ENCODE measurements at places on chromosomes 5 and 9. TPM values are rescaled to one million over a fixed set of nuclear protein-coding genes. Genes with fewer than 3 reads are reported as not detected.
A peak's percentile ranks its signal among the peaks of the same experiment; 100 is the strongest.

The CBY3 gene
- 1.2 TPM for polyA plus RNA-seq

- H3K36me3 ChIP-seq, result no peaks in the 10 kb centered on the region
- H3K4me1 ChIP-seq, result no peaks in the 10 kb centered on the region
- H3K4me3 ChIP-seq, result no peak overlapping the region
- no peak for DNase-seq
- H3K27ac ChIP-seq, result no peak overlapping the region
- no peaks in the 10 kb centered on the region for H3K27me3 ChIP-seq
These were observed 125.5 kb upstream of the RASGRF2 start for GRCh38 chr5:80834710-80835109.

- no peaks in the 10 kb centered on the region for H3K36me3 ChIP-seq
- H3K4me1 ChIP-seq, result no peaks in the 10 kb centered on the region
- no peak overlapping the region for H3K4me3 ChIP-seq
- H3K27me3 ChIP-seq, result no peaks in the 10 kb centered on the region
- no peak for DNase-seq
These were observed 110.0 kb downstream of the PAX5 start for GRCh38 chr9:36924071-36924470.

DNA sequence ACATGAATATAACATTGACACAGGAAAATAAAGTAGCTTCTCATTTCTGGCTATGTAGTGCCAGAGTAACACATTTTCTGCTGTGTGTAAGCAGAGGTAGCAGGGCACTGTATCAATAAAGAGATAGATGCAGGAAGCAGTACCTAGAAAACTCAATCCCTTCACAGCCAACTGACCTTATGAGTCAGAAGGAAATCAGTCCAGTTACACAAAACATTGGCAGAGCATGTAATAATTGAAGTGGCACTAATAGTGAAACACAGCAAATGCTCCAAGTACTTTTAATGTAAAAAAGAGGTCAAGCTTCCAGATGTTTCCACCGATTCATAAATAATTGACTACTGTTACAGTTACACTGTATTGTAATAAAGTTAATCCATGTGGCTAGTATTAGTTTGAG is 706.6 kb downstream of the EFNA5 start:
- no peaks in the 10 kb centered on the region for H3K27me3 ChIP-seq
- no peaks in the 10 kb centered on the region for H3K36me3 ChIP-seq
- H3K4me1 ChIP-seq, result no peaks in the 10 kb centered on the region
- no peak for DNase-seq
- H3K27ac ChIP-seq, result no peak overlapping the region

DNA sequence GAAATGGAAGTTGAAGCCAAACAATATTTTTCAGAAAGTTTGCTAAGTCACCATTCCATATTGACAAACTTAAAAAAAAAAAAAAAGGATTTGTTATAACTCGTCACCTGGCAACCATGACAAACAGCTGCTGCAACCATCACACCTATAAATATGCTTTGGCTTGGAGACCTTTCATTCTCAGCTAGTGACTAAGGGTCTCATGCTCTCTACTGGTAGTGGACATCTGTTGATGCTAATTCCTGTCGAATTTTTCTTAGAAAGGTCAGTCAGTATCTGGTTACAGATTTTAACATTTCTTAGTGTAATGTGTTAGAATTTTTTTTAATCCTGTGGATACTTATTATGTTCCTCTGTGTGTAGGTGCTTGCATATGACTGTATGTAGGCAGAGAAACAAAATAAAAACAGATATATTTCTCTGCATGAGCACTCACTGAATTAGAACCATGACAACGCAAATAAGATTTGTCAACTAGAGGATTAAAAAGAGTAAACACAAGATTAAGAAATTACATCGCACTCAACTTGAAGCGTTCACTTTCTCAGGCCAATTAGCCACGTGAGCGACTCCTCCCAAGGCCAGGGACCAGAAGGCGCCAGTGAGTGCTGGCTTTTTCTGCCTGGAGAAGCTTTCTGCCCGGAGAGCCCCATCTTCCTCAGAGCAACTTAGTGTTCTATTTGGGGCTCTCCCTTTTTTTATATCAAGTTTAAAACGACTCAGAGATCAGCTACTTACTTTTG is 27.0 kb upstream of the ZNF622 start:
- peak overlapping the region; percentile 49 for H3K27ac ChIP-seq
- H3K4me1 ChIP-seq, result peaks cover 20% of the 10 kb centered on the region
- peaks cover 3% of the 10 kb centered on the region for H3K36me3 ChIP-seq
- no peaks in the 10 kb centered on the region for H3K27me3 ChIP-seq
- H3K4me3 ChIP-seq, result no peak overlapping the region

DNA sequence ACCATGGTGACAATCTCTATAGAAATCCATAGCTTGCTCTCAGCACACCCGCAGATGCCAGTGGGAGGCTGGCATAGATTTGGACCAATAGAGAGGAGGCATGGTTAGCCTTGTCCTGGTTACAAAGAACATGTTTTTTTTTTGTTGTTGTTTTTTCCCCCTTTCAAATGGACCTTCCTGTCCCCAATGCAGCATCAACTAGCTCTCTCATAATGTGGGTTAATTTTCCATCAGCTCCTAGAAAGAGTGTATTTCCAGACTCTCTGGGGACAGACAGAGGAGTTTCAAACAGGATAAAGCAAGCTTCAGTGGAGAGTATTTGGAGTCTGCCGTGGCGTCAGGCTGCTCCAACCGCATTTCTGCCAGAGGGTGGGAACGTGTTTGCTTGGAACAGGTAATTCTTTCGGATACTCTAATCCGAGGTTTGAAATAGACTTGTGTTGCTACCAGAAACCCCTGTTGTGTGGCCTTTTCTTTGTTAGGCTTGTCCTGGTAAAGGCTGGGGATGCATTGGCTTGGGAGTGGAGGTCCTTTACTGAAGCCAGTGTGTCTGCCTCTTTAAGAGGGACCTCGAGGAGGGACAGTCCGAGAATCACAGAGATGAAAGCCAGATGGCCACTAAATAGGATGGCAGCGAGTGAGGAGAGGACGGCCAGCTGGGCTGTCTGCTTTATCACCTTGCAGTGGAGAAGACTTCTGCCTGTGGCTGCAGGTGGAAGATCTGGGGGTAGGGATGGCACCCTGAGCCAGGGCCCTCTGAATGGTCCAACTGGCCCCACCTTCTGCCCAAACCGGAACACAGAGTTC is 130.5 kb upstream of the CPEB4 start:
- peaks cover 40% of the 10 kb centered on the region for H3K4me1 ChIP-seq
- H3K4me3 ChIP-seq, result no peak overlapping the region
- no peak for DNase-seq
- no peaks in the 10 kb centered on the region for H3K36me3 ChIP-seq
- no peak overlapping the region for H3K27ac ChIP-seq
- no peaks in the 10 kb centered on the region for H3K27me3 ChIP-seq

DNA sequence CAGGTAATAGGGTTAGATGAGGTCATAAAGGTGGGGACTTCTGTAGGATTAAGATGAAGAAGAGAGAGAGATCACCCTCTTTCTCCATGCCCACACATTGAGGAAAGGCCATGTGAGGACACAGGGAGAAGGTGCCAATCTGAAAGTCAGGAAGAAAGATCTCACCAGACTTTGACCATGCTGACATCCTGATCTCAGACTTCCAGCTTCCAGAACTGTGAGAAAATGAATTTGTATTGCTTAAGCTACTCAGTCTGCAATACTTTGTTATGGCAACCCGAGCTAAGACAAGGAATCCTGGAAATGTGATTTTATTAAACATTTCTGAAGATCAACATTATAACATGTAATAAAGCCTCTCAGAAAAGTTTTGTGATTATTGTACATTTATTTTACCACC is 3.5 kb upstream of the CSNK1G3 start:
- DNase-seq, result no peak
- H3K4me3 ChIP-seq, result no peak overlapping the region
- no peak overlapping the region for H3K27ac ChIP-seq
- H3K36me3 ChIP-seq, result no peaks in the 10 kb centered on the region
- no peaks in the 10 kb centered on the region for H3K27me3 ChIP-seq
- H3K4me1 ChIP-seq, result no peaks in the 10 kb centered on the region

DNA sequence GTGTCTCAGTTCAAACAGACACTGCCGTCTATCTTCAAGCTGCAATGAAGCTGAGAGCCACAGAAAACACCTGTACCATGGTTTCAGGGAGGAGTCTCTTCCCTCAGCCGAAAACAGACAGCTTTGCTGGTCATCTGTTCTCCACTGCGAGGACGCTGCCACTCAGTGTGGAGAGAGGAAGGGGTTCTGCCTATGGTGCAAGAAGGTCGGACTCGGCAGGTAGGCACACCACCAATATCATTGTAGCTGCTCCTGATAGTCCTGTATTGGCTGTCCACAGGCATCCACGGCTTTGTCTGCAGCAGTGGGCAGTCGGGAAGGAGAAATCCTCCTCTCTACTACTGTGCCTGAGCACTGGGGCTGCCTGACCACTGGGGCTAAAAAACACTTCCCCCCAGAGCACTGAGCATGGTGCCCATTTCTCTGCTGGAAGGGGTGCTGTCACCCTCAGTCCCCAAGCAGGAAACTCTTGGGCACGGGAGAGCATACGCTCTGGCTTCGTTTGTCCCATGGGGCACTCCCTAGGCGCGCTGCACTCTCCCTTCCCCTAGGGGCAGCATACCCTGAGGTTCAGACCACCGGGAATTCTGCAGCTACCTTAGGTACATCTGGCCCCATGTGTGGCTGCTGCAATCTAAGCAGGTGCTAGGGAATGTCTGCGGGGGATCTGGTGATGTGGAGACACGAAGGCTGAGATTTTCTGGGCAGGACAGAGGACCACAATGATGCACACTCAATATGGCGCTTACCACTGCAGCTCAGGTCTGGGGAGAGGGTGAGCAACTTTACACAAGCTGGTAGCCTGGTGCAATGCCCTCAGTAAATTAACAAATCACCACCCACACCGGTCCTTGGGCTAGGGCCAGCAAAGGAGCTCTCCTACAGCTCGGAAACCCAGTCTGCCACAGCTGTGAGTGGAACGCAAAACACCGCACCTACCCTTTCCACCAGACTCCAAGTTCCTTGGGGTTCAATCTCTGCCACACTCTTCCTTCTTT is 880.9 kb upstream of the SEMA6A start:
- peak overlapping the region; percentile 61 for H3K4me3 ChIP-seq
- no peaks in the 10 kb centered on the region for H3K27me3 ChIP-seq
- peak; percentile 75 for DNase-seq
- no peaks in the 10 kb centered on the region for H3K36me3 ChIP-seq
- no peaks in the 10 kb centered on the region for H3K4me1 ChIP-seq

The PRSS3 gene
- 97.9 TPM for polyA plus RNA-seq

DNA sequence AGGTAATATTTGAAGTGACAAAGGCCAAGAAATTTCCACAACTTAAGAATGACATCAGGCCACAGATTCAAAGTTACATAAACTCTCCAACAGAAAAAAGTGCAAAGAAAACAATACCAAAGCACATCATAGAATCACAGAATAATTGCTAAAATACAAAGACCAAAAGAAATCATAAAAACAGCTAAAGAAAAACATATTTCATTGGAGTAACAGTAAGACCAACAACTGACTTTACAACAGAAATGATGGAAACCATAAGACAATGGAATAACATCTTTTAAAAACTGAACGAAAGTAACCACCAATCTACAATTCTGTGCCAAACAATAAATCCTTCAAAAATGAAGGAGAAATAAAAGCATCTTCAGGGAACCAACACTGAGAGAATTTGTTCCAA is 38.3 kb downstream of the ZDHHC21 start:
- no peak overlapping the region for H3K27ac ChIP-seq
- H3K27me3 ChIP-seq, result no peaks in the 10 kb centered on the region
- no peak for DNase-seq
- H3K36me3 ChIP-seq, result peaks cover 6% of the 10 kb centered on the region

DNA sequence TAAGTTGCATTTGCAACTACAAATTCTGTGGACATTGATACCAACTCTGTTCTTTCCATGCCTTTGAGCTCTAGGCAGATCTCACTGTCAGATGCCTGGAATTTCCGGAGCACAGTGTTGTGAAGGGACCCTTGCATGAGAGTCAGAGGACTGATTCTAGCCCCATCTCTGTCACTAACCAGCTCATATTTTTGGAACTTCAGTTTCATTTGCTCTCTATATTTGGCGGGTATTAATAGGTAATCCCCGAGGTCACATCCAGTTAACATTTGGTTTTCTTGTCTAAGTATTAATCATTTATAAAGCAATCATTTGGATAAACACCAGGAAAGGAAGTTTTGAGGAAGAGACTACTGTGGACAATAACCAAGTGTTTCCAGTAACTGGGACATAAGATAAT is 115.7 kb downstream of the MAN2A1 start:
- no peak for DNase-seq
- H3K27ac ChIP-seq, result no peak overlapping the region
- H3K36me3 ChIP-seq, result peaks cover 21% of the 10 kb centered on the region
- no peak overlapping the region for H3K4me3 ChIP-seq
- H3K4me1 ChIP-seq, result peaks cover 8% of the 10 kb centered on the region

DNA sequence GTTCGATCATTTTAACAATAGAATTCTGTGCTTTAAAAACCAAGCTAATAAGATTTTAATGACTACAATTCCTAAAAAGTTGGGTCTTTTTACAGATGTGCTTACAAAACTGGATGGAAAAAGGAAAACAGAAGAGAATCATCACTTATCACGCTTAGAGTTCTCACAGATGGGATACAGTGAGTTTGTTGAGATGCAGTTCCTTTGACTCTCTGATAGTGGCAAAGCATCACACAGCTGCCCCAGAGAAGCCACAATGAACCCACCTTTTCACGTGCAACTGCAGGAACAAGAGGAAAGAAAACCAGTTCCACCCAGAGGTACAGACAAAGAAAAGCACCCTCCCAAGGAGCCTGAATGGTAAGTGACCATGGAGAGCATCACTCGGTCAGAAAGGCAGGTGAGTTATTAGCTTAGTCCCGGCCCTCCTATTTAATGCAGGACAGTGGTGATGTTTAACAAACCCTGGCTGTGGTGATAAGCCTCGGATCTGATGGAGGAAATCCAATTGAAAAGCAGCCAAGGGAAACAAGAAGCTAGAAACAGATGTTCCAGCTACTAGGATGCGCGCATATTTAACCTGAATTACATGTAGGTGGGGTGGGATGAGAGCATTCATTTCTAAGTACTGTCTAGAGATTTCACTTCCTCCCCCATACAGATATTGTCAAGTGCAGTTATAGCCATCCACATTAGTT is 167.7 kb downstream of the TARS1 start:
- H3K4me3 ChIP-seq, result no peak overlapping the region
- H3K4me1 ChIP-seq, result no peaks in the 10 kb centered on the region
- H3K36me3 ChIP-seq, result no peaks in the 10 kb centered on the region
- DNase-seq, result no peak
- no peaks in the 10 kb centered on the region for H3K27me3 ChIP-seq
- H3K27ac ChIP-seq, result no peak overlapping the region

The WNT8A gene
- polyA plus RNA-seq, result not detected

GRCh38 chr5:168676501-168676900 is 97.3 kb upstream of the PANK3 start:
- no peaks in the 10 kb centered on the region for H3K27me3 ChIP-seq
- no peak overlapping the region for H3K4me3 ChIP-seq
- peaks cover 12% of the 10 kb centered on the region for H3K4me1 ChIP-seq

The HTR1A gene
- not detected for polyA plus RNA-seq

GRCh38 chr5:59420596-59420995 is 472.9 kb downstream of the PDE4D start:
- H3K4me3 ChIP-seq, result no peak overlapping the region
- no peaks in the 10 kb centered on the region for H3K36me3 ChIP-seq
- H3K27me3 ChIP-seq, result no peaks in the 10 kb centered on the region
- no peak for DNase-seq
- peaks cover 26% of the 10 kb centered on the region for H3K4me1 ChIP-seq

The SUSD3 gene
- polyA plus RNA-seq, result 7.6 TPM

The AFAP1L1 gene
- 9.6 TPM for polyA plus RNA-seq

- no peak for DNase-seq
- peaks cover 15% of the 10 kb centered on the region for H3K4me1 ChIP-seq
- H3K4me3 ChIP-seq, result peak within 1 kb of the TSS; percentile 89
- no peaks in the 10 kb centered on the region for H3K27me3 ChIP-seq
- no peaks in the 10 kb centered on the region for H3K36me3 ChIP-seq
- H3K27ac ChIP-seq, result peak within 1 kb of the TSS; percentile 78
These were observed at the start of gene NEK6 for GRCh38 chr9:124257844-124258606. Gene NEK6, plus strand, starts transcription at chr9:124257949. Its CDS starts 44,016 bp downstream, at chr9:124301965.

The TBC1D2 gene
- polyA plus RNA-seq, result 30.1 TPM

All from large intestine (tissue), 12 donors.